ENCODE measurements at places on chromosomes 7 and 10.

GRCh38 chr10:25683344-25683743, 250.7 kb upstream of the MYO3A start:
- no peak for DNase-seq

DNA sequence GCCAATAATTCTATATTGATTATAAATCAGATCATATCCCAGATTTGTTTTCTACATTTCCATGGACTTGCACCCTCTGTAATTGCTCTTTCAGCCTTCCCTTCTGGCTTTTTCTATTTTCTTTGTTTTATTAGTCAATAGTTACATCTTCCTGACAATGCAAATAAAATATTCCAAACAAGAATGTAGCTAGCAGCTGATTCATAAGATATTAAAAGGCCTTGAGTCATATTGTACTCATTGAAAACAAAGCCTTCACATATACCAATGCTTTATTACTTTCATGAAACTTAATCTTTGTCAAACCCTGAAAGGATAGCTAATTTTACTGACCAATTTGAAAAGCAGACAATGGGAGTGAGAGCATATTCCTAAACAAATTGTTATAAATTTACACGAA, 10.7 kb upstream of the SFMBT2 start:
- DNase-seq, result no peak

- DNase-seq, result no peak
These were observed 9.3 kb downstream of the GIMAP7 start for GRCh38 chr7:150524018-150524417.

DNA sequence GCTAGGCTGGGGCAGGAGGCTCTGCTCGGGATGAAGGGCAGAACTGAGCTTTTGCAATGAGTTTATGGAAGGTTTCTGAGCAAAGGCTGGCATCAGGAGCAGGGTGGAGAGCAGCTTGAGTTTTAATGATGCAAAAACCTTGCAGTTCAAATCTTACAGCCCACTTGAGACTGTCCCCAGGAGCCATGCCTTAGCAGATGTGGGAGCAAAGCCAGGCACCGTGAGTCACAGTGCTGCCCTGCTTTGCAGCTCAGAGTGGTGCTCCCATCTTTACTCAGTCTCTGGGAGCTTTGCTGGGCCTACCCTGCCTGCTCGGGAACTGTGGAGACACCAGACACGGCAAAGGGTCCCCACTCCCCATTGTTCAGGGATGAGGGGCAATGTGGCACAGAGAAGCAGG, 122.4 kb upstream of the NPS start:
- DNase-seq, result no peak

GRCh38 chr10:70320751-70321150, 36.9 kb upstream of the NPFFR1 start:
- DNase-seq, result no peak

DNA sequence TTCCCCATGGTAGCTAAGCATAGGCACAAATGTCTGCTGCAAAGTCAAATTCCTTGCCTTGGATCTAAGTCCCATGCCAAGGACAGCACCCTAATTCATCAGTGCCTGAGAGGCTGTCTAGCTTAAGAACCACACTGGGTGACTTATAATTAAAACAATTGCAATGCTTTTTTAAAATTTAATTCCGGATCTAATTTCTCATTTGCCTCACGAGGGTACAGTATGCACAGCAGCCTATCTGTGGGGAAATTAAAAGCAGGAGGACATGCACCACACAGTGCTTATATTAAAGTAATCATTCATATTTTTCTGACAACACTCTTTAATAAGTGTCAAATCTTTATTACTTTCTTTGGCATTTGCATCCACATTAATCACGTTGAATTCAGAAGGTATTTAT, 378.8 kb downstream of the GPAM start:
- no peak for DNase-seq

DNA sequence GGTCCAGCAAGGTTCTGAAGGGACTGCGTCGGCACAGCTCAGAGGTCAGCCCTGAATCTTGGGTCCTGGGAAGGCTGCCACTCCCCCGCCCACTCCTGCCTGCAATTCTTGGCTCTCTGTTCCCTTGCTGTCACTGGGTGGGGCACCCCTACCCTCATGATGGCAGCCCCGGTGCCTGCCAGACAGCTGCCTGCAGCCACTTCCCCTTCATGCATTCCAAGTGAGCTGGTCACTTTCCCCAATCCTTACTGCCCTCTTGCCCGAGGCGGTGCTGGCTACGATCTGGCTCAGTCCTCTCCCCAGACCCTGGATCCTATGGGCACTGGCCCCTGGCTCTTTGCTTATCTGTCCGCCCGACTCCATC, 14.2 kb downstream of the MYL10 start:
- DNase-seq, result no peak

GRCh38 chr10:60260321-60260720, 129.4 kb downstream of the ANK3 start:
- DNase-seq, result no peak

DNA sequence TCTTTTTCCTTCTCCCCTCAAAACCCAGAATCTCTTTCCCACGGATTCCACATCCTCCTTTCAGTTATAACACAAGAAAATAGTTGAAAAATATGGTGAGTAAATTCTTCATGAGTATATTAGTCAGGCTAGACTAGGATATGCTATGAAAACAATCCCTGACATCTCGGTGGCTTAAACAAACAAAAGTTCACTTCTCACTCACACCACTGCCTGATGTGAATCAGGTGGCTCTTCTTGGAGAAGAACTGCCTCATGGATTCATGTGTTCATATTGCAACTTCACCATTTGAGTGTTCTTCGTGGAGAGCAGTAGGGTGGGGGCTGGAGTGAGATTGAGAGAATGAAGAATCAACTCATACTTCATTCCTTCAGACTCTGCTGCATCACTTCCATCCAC, 204.1 kb downstream of the PHF14 start:
- no peak for DNase-seq

- DNase-seq, result no peak
These were observed 102.6 kb downstream of the PLXDC2 start for GRCh38 chr10:19918794-19919193.

DNA sequence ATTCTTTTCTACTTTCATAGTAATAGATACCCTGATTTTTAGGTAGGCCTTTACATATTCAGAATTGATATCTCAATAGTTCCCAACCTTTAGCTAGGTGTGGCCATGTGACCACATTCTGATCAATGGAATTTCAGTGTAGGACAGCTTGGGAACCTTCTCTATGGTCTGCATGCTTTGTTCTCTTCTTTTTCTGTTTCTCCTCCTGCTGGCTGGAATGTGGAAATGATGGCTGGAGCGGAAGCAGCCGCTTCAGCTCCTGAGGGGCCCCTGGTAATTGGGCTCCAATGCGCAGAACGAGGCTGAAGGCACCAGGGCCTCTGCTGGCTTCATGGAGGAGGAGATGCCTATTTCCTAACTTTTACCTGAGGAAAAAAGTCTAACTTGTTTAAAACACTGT, 152.6 kb downstream of the ZMYND11 start:
- no peak for DNase-seq

DNA sequence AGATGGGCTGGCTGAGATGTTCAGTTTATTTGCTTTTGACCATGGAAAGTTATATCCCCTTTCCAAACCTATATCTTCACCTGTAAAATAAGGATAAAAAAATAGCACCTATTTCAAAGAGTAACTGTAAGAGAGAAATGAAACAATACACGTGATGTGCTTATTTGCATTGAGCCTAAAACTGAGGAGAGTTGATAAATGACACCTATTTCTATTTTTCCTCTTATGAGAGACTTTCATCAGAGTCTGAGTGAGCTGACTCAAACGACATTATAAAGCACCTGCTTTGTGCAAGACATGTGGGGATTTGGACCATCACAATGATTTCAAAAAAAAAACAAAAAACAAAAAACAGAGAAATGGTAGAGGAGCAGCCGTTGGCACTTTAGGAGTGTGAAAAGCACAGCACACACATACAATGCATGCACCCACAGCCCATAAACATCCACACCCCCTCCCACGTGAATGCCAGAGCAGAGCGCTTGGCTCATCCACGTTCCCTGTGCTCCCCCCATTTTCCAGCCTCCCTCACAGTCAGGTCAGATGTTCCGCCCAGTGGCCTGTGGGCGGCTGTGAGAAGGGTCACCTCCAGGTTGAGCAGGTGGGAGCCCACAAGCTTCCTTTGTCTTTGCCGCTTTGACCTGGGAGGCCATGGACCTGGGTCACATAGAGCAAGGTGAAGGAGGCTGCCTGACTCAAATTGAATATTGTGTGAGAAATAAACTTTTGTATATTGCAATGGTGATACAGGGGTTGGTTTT, 253.2 kb upstream of the ZNF32 start:
- no peak for DNase-seq

- no peak for DNase-seq
These were observed 19.6 kb downstream of the PTPRE start for GRCh38 chr10:127926455-127926854.

GRCh38 chr7:102918845-102919244, 6.0 kb downstream of the LRRC17 start:
- no peak for DNase-seq

- no peak for DNase-seq
These were observed 25.2 kb downstream of the NHLRC2 start for GRCh38 chr10:113879691-113880090.
